ENCODE measurements at places on chromosomes 2 and 18.

DNA sequence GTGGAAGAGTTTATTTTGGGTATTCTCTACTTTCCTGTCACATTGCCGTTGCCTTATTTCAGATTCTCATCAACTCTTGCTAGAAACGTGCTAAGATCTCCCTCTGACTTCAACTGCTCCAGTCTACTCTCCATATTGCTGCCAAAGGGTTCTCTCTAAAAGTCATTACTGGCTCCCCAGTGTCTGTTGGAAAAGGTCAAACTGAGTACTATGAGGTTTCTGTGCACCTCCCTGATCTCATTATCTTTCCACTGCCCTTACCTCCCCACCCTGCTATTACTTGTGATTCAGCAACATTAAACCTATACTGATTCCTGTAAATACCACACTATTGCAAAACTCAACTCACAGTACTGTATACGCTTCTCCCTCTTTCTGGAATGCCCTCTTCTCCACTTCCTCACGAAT is 1.9 kb upstream of the KRCC1 start:
- DNase-seq, result no peak

DNA sequence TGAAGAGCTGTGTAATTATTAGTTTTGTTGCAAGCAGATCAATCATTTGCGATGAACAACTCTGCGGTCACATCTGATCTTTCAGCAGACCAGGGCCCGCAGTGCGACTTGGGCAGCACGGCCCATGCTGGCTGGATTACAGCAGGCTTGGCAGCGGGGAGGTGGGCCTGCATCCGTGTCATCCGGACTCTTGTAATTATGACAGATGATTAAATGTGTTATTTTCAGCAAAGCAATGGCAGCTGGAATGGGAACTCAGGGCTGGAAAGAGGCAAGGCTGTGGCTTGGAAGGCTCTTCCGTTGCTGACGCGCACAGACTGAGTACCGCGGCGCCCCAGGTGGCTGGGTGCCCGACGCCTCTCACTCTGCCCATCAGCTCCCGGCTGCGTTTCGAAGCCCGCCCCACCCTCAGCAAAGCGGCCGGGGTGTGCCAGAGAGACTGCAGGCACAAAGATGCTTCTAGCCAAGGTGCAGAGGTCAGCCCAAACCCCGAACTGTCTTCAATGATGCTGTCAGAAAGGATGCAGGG is 397.4 kb upstream of the SALL3 start:
- no peak for DNase-seq

- no peak for DNase-seq
These were observed 249.4 kb upstream of the KLHL29 start for GRCh38 chr2:23135481-23136100.

GRCh38 chr2:150572961-150573395 is 85.5 kb upstream of the RND3 start:
- DNase-seq, result no peak

DNA sequence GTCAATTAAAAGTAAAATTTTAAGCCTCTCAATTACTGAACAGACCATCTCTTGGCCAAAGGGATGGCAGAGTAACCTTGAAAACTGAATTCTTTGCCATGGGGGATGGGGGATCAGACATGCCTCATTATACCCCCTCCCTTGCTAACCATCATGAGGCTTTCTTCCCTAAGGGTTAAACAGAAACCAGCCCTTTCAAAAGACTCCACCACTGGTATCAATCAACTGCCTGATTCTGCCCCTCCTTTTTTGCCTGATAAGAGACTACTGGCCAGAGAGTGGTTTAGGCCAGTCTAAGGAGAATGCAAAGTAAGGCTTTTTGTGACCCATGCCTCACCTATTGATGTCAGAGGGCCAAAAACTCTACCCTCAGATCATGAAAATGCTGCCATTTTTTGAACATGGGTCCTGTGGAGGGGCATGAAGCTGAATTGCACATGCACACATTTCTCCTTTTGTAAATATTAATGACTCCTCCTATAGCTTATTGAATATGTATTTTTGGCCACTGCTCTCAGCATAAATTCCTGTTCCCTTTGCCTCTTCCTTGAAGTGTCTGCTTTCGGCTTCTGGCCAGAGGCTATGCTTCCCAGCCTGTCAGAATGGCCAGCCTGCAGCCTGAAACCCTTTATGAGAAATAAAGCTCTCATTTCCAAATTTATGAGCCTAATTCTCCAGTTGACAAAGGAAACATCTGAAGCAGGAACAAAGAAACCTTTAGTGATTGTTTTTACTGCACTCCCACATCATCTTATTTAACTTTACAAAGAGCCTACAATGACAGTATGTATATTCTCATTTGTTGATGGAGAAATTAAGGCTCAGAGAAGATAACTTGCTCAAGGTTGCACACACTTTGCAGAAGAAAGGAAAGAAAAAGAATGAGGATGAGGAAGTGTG is 270.7 kb upstream of the CELF4 start:
- no peak for DNase-seq

DNA sequence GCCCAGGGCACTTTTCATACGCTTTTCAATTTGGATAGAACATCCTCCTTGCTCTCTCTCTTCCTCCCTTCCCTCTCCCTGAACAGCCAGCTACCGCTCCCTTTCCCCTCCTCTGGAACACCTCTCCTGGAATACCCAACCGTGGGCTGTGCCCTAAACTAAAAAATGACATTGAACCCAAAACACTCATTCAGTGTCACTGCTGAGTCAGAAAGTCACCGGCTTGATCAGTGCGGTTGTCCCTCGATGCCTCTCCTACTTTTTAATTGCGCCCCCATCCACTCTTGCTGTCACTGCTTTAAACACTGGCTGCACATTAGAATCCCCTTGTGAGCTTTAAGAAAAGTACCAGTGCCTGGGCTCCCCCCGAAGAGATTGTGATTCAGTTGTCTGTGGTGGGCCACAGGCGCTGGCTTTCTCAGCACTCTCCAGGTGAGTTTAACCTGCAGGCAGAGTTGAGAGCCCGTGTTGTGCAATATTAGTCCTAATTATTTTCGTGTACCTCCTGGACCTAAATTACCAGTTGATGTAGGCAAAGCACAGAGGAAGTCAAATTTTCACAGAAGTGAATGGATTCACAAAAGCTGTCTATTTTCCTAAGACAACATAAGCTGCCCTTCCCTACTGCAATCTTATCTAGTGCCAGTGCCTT is 302.0 kb downstream of the PRKCE start:
- no peak for DNase-seq

DNA sequence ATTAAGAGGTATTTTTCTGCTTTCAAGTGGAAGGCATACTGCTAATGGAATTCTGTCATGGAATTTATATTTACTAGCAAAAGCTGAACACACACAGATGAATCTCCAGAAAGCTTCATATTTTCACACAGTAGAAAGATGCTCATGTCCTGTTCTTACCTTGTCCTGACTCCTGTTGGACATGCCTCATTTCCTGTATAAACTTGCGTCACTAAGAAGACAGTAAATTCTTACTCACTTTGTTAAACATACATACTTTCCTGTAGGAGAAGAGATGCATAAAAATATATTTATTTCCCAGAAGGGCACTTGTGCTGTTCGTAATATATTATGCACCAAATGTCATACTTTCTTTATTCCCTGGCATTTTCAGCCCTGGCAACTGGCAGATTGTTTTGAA is 238.3 kb upstream of the RASGRP3 start:
- DNase-seq, result no peak

DNA sequence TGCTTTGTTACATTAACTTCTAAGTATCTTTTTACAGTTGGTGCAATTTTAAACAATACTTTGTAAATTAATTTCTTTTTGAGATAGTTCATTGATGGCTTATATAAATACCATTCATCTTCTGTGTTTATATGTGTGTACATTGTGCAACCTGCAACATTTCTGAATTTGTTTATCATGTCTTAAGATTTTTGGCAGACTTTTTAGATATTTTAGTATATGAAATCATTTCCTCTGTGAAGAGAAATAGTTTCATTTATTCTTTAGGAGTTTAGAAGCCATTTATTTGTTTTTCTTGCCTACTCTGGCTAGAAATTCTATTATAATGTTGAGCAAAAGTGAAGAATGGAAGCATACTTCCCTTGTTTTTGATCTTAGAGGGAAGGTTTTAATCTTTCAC is 337.8 kb upstream of the DSEL start:
- DNase-seq, result no peak

- no peak for DNase-seq
These were observed at the start of gene GALNT13 for GRCh38 chr2:153871231-153872221. GALNT13 (plus strand) TSS chr2:153871922.

GRCh38 chr18:39453882-39454281 is 1888.3 kb upstream of the CELF4 start:
- DNase-seq, result no peak

DNA sequence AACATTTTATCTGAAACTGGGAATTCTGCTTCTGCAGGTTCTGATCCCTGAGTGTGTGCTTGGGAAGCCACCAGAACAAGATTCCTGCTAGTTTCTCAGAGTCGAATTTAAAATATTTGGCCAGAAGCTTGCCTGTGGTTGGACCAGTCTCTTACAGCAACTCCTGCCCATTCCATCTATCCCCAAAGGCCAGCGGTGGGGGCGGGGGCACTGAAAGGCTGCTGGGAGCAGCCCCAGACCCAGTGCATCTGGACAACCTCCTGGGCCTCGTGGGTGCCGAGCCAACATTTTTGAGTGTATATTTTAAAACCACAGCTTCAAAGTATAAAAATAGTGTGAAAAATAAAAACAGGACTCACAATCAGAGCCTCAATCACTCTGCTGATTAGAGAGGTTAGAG is 38.6 kb upstream of the ZFP36L2 start:
- DNase-seq, result no peak

DNA sequence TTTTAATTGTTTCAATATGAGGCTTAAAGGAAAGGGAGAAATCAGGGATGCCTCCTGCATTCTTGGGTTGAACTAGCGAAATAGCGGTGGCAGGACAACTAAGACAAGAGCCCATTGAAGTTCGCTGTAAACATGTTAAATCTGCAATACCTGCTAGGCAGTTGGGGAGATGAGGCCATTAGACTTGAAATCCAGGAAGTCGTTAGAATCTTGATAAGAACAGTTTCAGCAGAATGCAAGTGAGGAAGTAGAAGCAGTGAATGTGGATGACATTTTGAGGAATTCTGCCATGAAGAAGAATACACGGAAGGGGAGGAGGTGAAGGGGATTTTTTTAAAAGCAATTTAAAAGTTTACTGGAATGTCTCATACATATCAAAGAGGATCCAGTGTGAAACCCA is 109.7 kb downstream of the LPIN1 start:
- DNase-seq, result no peak

DNA sequence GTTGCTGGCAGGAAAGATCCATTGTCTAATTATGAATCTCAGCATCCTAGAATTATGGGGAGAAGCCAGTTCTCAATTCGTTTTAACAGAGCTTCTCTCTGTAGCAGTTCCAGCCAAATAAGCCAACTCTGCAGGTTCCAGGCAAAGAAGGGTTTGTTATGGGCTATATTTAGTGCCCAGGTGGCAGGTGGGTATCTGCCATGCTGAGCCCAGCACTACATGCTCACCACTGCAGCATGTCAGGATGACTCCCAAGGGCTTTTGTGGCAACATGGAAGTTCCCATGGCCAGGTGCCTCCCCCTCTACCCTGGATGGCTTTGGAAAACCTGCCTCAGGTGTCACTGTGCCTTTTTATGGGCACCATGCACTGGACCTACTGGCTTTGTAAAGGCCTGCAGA is 137.7 kb upstream of the MSH6 start:
- no peak for DNase-seq

DNA sequence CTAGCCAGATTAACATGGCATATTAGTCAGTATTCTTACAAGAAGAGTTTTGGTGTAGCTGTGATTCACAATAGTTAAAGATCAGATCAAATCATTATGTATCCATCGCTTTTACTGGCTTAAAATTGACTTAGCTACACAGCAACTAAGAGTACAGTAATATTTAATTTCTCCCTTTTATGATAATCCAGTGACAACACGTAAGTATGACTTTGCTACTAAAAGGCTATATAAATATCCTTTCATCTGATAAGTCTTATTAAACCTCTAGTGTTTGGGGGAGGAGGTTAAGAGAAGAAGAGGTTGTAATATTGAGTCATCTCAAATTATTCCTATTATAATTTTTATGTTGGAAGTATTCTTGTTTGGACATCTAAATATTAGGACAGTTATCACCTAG is 51.0 kb downstream of the KCNG3 start:
- DNase-seq, result no peak

GRCh38 chr2:55598056-55598795 is 19.2 kb downstream of the PPP4R3B start:
- DNase-seq, result no peak

DNA sequence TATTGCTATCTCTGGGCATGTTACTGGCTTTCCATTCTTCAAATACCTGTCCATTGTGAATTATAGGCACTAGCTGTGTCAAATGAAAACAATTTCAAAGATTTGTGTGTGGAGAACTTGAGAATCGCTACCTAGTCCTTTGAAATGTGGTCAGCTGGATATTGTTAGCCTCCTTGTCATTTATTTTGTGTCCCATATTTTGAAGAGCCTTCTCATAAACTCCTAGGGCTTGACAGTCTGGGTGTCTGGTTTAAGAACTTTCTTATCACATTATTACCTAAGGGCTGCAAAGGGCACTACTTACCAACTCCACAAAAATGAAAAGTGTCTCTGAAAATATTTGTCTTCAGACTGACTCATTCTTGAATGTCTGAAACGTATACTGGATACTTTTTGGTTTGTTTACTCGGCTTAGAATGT is 50.2 kb downstream of the COL4A3 start:
- DNase-seq, result no peak

DNA sequence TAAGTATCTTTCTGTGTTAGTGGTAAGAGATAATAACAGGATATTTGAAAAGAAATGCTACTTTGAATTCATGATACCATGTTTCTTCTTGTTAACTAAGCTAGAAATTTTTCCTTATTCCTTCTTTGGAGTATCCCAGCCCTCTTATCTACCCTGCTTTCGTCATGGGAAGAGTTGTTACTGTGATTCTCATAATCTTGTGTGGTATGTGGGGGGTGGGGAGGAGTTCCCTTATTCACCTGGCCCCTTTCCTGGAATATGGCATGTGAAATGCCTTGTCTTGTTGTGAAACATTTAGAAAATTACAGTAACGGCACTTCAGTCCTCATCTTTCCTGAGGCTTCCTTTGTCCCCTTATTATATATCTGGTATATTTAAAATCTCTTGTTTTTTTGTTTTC is 129.9 kb downstream of the NCOA1 start:
- no peak for DNase-seq

- DNase-seq, result no peak
These were observed 709.1 kb upstream of the CHAC2 start for GRCh38 chr2:53058526-53058925.

- no peak for DNase-seq
These were observed 120.7 kb downstream of the CYP26B1 start for GRCh38 chr2:72026819-72027425.

DNA sequence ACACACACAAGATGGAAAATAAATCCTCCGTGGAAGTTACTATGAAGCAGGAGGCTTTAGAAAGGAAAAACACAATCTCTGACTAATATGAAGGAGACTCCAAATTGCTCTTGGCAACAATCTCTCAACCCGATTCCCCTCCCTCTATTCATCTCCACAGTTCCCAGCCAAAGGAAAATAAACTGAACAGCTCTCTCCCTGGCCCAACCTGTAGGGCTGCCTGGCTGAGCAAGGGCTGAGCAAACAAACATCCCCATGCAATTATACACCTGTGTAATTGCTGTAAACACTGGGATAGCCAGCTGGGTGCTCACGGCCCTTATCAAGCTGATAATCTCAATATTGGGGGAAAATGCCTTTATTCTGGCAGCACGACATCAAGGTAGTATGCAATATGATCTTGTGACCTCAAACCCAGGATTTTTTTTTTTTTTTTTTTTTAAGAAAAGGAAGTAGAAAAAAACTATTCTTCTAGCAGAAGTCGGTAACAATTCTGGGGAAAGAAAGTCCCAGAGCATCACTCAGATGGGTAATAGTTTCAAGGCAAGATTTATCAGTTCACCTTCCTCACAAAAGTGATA is 203.3 kb upstream of the SMAD2 start:
- no peak for DNase-seq
